ENCODE measurements at places on chromosomes 3 and 15.
A peak's percentile ranks its signal among the peaks of the same experiment; 100 is the strongest.

DNA sequence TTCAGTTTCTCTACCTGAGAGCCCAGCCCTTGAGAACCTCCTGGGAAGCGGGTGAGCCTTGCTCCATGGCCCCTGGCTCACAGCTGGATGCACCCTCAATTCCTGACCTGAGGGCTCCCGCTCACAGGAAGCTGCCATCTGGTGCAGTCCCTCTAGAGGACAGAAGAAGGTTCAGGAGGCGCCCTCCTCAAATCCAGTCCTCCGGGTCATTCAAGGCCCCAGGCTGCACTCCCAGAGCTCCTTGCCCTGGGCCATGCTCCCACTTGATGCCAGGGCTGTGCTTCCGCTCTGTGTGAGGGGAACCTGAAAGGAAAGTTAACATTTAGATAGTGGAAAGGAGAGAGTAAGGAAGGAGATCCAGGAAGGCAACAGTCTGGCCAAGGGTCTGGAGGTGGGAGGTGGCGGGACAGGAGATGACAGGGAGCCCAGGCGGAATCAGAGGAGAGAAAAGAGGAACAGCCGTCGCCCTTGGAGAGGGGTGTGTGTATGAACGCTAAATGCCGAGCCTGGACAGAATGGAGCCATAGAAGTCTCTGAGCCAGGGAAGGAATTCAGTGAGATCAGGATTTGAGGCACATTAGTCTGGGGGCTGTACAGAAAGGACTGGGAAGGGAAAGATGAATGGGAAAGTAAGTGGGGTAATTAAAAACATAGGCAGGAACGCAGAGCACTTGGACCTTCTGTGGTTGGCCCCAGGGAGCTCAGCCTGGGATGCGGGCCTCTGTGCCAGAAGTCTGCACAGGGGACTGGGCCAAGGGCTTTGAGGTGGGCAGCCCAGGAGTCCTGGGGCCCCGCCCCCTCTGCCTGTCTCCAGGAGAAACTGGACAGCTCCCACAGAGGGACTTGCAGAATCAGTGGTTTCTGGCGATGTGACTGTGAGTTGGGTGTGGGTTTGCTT is 26.1 kb downstream of the TBC1D21 start:
- DNase-seq, result no peak

DNA sequence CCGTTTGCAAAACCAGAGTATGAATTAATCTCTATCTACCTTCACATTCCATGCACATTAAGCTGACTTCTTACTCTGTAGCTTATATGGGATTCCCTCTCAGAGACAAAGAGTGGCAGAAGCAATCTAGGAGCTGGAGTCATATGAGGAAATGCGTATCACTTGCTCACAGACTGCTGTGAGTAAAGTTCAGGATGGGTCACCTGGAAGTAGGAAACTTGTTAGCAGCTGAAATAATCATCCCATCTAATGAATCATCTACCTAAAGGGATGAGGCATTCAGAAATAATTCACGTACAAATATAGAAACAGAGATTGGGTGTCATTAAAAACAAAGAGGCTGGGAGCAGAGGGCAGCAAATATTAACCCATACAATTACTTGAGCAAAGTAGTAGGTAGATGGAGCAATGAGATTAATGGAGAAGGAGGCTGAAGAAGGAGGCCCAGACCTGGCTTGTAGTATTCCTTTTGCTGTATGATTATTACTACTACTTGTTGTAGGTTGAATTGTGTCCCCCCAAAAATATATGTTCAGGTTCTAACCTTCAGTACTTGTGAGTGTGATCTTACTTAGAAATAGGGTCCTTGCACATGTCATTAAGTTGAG is 866.3 kb downstream of the ROBO2 start:
- no peak for DNase-seq

GRCh38 chr3:32952369-32953077 is 1.1 kb downstream of the CCR4 start:
- no peak for DNase-seq

GRCh38 chr3:126349071-126349470 is 8.1 kb downstream of the KLF15 start:
- DNase-seq, result no peak

- DNase-seq, result no peak
Observed at GRCh38 chr3:194979173-194979572, 291.8 kb downstream of the XXYLT1 start.

GRCh38 chr3:55427739-55428138 is 59.4 kb downstream of the WNT5A start:
- no peak for DNase-seq

- no peak for DNase-seq
Observed at GRCh38 chr15:46265664-46266347, 631.0 kb downstream of the SQOR start.

DNA sequence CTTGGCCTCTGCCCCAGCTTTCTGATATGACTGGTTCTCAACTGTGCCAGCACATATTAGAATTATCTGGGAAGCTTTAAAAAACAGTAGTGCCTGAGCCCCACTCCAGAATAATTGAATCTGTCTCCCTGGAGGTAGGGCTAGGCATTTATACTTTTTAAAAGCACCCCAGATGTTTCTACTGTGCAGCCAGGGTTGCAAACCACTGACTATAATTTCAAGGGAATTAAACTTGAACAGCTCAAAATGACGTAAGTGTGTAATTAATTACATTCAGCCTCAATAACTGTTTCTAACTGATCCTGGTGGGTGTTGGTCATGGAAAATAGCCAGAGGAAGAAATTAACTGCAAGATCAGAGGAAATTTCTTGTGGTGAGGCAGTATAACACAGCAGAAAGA is 4.4 kb upstream of the IRAK2 start:
- DNase-seq, result no peak

GRCh38 chr3:11514191-11514821 is 129.4 kb downstream of the VGLL4 start:
- DNase-seq, result no peak

DNA sequence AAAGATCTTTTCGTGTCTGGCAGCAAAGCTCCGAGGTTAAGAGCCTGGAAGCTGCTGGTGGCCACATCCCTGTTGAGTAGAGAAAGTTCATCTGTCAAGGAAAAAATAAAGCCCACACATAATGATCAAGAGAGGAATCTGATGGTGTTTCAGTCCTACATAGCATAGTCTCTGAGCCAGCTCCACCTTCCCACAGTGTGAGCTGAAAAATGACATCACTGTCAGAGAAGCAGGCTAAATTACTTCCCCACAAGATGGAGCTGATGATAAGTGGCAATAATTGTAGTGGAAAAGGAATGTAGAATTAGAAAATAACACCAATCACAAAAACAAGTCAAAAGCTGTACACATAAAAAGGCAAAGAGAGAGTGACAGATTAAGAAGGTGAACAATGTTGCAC is 84.5 kb downstream of the AQP9 start:
- no peak for DNase-seq

DNA sequence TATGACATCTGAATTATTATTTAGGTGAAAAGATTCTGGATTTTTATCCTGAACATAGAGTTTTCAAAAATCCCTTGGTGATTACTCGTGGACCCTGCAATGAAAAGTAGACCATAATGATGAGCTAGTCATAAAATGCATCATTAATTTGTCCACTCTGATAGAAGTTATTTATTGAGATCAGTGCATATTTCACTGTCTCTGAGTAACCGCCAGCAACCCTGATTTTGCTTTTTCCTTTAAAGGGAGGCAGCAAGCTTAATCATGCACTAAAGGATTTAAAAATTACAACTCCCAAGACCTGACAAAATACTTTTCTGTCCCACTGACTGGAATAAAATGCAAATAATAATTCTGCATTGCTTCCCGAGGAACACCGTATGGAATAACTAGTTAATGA is 259.6 kb upstream of the DPPA4 start:
- no peak for DNase-seq

GRCh38 chr3:100128565-100128964 is 14.3 kb upstream of the FILIP1L start:
- DNase-seq, result no peak

DNA sequence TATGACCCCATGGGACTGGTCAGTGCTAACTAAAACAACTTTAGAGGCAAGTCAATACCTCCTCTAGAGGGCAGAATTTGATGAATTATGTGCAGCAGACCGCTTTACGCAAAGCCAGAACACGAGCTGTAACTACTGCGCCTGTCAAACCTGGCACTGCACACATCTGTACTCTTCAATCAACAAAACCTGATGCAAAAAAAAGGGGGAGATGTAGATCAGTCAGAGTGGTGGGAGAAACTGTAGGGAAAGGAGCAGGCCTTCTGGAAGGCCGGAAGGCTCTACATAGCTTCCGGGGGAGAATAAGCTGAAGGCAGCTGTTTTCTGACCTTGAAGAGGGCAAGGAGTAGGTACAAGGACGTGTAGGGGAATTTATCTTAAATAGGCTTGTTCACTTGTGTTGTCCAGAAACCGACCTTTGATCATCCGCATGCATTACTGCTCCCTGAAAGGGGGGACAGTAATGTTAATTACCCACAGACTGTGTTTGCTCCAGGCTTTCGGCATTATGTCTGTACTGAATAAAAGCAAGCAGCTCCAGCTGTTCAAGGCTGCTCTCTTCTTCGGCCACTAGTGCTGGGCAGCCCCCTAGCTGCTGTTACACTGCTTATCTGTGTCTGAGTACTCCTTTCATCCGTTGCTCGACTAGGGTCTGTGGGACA is 41.0 kb downstream of the GPR160 start:
- DNase-seq, result no peak

- DNase-seq, result no peak
Observed at GRCh38 chr15:29124581-29125381, 144.8 kb downstream of the NSMCE3 start.

GRCh38 chr3:33982269-33982798 is 183.9 kb downstream of the PDCD6IP start:
- DNase-seq, result no peak

- DNase-seq, result no peak
Observed at GRCh38 chr15:63495780-63496488, 8.5 kb upstream of the USP3 start.

- DNase-seq, result no peak
Observed at GRCh38 chr3:189588475-189589178, 42.6 kb upstream of the TP63 start.

DNA sequence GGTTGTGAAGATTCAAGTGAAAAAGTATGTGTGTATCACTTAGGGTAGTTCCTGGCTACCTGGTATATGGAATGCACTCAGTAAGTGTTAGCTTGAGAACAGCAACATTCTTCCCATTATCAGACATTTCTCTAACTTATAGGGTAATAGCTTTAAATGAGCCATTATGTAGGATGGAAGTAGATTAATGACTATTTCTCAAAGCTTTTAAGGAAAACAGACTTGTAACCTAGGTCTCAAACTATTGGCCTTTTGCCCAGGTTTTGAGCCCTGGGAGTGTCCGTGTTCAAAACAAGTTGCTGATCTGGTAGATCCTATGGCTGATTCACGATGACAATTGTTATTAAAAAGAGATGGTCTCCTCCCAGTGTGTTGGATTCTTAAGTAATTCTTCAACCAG is 129.1 kb upstream of the UMPS start:
- DNase-seq, result no peak

- DNase-seq, result peak; percentile 34
Observed at GRCh38 chr3:43288366-43288765, 2.0 kb downstream of the SNRK start.

GRCh38 chr15:56996093-56996492 is 77.6 kb downstream of the TCF12 start:
- DNase-seq, result no peak

DNA sequence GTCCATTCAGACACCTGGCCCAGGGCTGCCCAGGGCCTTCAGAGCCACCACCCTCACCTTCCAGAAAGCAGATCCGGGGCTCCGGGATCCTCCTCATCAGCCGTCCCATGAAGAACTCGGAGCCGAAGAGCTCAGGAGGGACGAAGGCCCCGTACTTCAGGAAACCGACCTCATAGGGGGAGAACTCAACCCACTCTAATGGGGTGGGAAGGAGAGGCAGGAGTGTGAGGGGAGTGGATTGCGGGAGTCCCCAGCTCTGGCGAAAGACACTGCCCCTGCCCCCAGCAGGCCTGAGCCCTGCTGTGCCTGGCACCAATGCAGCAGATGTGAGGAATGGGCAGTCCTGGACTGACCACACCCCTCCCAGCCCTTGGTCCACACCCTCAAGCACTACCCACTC is 22.6 kb downstream of the PLA2G4D start:
- no peak for DNase-seq

DNA sequence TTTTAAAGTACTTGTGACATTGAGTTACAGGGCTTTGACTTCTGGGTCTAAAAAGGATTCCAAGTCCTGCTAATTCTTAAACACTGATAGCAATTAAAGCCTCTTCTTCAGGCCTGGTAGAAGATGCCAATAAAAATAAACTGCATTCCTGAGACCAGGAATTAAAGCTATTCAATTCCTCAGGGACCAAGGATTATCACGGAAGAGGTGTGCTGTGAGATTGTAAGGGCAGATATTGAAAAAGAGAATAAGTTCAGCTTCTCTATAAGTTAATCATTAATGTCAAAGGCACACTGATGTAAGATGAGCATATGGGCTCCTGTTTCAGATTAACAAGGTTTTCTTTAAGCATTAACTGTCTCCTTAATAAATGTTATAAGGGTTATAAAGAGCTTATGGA is 611.3 kb downstream of the SI start:
- no peak for DNase-seq

- DNase-seq, result peak; percentile 46
Observed at GRCh38 chr3:107523289-107523538, 452 bp downstream of the BBX start.

DNA sequence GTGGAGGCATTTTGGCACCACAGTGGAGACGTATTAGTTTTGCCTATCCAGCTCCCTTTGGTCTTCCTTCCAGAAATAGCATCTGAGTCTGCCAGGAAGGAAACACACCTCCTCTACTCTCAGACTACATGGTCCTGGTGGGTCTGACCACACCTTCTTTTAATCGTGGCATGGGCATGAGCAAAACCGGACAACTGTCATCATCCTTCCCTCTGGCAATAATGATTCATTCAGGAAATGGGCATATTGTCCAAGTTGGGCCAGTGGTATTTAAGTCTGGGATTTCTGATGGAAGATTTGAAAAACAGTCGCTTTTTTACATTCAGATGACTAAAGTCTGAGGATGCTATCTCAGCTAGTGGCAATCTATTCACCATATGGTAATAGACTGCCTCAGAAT is 601.0 kb upstream of the ADAMTS9 start:
- no peak for DNase-seq

- DNase-seq, result no peak
Observed at GRCh38 chr3:29822071-29822470, 541.2 kb downstream of the RBMS3 start.

DNA sequence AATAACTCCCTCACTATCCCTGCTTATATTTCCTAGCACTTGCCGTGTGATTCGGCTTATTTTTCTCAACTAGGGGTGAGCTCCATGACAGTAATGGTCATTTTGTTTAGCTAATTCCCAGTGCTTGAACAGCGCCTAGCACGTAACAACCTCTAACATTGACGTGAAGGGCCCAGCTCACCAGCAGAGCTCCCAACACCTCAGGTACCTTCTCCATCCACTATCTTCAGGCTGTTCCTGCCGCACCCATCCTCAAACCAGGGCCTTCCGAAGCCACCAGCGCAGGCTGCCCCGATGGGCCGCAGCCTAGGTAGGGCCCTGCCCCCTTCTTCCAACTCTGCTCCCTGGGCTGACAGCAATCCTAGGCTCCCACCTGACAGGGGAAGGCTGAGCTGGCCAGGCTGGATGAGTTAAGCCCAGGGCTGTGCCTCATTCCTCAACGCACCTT is 751 bp upstream of the RPS17 start:
- DNase-seq, result no peak
